ENCODE measurements at places on chromosomes 7 and 10.

GRCh38 chr7:149199234-149199995 lies 4.1 kb downstream of the ZNF282 start:
- no peak for DNase-seq

DNA sequence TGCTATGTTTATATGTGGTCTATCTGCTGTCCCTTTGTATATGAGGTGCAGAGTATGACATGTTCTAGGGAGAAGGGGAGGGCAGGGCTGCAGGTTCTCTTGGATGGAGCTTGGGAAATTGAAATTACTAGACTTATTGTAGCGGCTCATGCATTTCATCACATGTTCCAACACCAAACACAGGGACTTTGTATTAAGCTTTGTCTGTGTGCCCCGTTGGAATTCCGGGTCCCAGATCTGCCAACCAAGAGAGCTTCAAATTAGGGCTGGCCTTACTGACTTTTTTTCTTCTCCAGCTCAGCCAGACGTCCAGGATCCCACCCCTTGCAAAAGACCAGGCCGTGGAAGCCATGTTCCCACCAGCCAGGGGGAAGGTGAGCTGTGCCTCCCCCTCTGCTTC lies 3.4 kb downstream of the ZNF789 start:
- DNase-seq = no peak

DNA sequence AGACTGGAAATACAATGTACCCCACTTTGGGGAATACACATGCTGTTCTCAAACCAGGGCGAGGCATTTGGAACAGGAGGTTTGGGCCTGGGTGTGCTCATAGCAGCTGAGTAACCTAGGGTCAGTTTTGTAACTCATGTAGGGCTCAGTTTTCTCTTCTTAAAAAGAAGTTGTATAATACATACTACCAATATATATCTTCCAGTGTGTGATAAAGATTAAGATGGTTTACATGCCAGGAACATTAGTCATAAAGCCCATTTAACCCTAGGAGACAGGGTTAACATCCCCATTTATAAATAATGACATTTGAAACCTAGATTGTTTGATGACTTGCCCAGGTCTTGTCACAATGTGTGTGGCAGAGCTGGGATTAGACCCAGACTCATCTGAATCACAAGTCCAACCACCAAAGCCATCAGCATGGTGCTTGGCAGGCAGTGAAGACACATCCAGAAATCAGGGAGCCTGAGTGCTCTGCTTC lies 6.0 kb downstream of the AKR1B10 start:
- peak; percentile 38 for DNase-seq

DNA sequence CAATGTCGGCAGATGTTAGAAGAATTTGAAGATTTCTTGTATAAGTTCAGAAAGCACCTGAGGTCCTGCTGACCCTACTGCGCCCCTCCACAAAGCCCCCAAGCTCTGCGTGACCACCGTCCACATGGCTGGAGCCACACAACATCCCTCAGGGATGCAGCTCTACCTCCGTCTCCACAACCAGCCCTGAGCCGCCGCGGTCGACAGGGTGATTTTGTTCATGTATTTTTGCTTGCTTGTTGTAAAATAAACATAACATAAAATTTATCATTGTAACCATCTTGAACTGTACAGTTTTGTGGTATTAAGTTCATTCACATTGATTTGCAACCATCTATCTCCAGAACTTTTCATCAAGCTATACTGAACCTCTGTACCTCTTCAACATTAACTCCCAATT lies 50.5 kb downstream of the CPXM2 start:
- DNase-seq = no peak

- peak; percentile 79 for DNase-seq
Measured at GRCh38 chr10:93379731-93380575, 102.2 kb downstream of the MYOF start.

- DNase-seq = no peak
Measured at GRCh38 chr7:22013711-22014110, 68.0 kb upstream of the CDCA7L start.

Measured in NCI-H226 (cell line).